NCI-H446 (cell line): ENCODE measurements at places on chromosomes 3 and 15.

DNA sequence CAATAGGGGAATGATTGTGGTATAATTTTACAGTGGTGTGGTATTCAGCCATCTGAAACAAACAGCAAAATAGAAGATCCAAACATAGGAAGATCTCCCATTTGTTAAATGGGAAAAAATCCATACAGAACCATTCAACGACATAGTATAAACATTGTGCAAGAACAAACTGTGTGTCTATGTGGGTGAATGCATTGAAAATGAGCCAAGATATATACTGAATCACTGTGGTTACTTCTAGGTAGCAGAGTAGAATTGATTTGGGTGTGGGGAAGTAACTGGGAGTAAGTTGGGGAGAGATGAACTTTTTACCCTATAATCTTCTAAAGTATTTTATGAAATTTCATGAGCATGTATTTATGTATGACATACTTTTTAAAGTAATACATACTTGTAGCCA, 123.1 kb upstream of the UMPS start:
- DNase-seq = no peak

GRCh38 chr3:27637346-27637995, 84.7 kb downstream of the EOMES start:
- DNase-seq = no peak

GRCh38 chr15:67834581-67835296, 5.1 kb downstream of the RNU6-1 start:
- no peak for DNase-seq

GRCh38 chr3:10160925-10161324, 3.8 kb upstream of the IRAK2 start:
- no peak for DNase-seq

DNA sequence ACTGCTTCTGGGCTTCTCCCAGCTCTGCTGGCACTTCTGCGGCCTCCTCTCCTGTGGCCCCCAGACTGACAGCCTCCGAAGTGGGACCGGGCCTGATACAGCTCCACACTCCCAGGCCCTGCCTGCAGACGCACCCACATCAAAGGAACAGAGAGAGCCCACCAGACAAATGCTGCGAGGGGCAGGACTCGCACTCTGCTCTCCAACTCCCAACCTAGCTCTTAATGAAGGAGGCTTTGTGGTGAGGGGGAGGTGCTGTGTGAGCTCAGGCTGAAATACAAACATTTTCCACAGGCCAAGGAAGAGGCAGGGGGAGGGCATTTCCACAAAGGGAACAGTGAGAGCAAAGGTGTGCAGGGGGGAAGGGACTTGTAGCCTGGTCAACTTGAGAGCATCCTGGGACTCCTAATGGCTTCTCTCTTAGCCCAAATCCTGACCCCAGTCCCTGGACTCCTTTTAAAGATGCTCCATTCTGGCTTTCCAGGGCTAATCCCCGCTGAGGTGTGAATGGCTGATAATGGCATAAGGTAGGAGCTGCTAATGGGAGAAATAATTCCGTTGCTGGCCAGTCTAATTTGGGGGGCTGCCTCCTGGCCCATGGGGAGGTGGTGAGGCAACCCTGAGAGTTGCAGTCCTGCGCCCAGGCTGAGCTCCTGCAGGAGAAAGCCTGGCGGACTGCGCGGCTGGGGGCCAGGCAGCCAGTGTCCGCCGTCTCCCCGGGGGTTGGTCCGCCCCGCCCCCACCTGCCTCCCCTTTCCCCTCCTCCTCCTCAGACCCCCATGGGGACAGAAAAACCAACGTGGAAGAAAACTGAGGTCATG, 9.6 kb downstream of the LINGO1 start:
- no peak for DNase-seq

DNA sequence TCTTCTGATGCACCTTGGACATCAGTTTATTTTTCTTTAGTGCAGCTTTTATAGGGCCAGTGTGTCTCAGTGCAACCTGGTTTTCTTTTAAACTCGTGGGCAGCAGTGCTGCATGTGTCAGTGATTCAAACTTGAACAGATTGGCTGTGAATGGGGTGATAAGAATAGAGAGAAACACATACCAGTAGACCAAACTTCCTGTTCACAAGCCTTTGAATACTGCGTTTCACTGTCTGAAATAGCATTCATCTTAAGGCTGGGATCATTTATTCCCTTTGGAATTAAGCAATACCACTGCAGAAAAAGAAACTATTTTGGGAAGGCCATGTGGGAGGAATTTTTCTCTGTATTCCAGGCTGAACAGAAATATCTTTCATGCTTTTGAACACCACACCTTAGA, 51.7 kb downstream of the PHLDB2 start:
- DNase-seq = no peak

- no peak for DNase-seq
Measured at GRCh38 chr3:146559388-146559787, 15.0 kb upstream of the PLSCR1 start.

GRCh38 chr15:50229336-50229735, 36.2 kb downstream of the HDC start:
- no peak for DNase-seq

DNA sequence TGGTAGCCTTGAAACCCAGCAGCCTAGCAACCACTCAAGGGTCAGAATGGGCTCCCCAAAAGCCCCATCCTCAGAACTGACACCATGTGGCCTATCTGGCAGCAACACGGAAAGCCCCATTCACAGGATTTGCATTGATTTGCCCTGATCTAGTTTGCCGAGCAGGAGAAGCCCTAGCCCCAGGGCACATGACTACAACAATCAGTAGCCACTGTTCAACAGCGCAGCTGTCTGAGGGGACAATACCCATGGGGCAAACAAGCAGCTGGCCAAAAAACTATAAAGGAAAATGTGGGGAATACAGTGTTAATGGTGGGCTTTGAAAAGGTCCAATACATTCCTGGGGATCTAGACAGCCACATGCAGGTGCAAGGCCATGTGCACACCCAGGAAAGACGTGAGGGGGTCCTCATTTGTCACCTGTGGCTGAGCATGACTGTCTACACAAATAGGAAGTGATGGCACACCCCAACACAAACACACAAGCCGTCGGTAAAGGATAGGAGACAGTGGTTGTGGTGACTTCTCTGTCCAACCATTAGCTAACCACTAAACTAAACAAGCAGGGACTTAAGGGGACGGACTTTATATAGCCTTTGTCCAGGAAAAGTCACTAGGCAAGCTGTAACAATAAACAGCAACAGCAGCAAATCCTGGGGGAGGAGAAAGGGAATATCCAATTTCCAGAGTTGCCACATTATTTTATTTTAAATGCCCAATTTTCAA, 113.7 kb downstream of the LRIG1 start:
- no peak for DNase-seq

GRCh38 chr15:89860891-89861290, 32.9 kb downstream of the AP3S2 start:
- DNase-seq = no peak

- DNase-seq = no peak
Measured at GRCh38 chr15:85583442-85583841, 203.0 kb downstream of the AKAP13 start.

DNA sequence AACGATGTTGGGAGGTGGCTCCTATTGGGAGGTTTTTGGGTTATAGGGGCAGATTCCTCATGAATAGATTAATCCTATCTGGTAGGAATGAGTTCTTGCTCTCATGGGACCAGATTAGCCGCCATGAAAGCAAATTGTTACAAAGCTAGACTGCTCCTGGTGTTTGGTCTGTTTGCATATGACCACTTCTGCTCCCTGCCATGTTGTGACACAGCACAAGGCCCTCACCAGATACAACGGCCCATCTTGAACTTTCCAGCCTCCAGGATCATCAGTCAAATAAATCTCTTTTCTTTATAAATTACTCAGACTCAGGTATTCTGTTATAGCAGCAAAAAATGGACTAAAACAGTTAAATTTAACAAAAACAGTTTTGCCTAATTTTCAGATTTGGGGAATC, 34.4 kb downstream of the TRIM42 start:
- no peak for DNase-seq

DNA sequence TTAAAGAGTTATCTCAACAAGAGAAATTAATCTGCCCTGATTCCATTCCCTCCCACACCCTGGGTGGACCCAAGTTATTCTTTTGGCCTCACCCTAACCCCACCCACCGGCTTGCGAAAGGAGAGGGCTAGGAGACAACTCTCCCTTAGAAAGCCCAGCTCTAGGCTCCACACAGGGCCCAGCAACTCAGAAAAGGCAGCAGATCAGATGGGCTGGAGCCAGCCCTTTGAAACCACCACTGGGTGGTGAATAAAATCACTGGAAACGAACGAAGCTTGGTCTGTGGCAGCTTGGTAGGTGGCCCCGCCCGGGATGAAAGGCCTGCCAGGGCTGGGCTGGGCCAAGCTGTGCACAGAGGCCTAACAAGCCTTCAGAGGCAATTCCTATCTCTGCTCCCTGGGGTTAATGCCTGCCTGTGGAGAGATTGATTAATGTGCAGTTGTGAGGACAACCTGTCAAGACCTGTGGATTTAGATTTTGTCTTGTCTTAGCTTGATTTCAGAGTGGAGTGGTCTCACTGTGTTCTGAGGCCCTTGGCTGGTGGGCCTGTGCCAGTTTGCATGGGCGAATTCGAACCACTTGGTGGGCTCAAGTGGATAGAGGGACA, 38.8 kb downstream of the BHLHE40 start:
- DNase-seq = peak; percentile 50

GRCh38 chr15:29612701-29613100, 209.6 kb downstream of the TJP1 start:
- DNase-seq = no peak

GRCh38 chr3:141292356-141293058, 60.9 kb downstream of the PXYLP1 start:
- DNase-seq = no peak

DNA sequence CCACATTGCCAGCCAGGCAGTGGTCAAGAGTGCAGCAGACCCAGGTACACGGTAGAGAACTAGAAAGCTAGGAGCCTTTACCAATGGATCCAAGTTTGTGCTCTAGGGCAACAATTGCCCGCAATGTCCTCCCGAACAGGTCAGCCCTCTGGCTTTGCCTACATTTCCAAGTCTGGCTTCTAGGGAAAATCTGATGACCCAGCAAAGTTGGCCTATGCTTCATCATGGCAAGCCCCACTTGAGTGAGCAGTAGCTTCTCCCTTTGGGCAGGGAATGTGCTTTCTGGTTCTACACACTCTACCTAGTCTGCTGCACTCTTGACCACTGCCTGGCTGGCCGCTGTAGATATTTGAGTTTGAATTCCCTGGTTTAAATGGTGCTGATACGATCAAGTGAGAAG, 361.6 kb upstream of the NR2F2 start:
- no peak for DNase-seq

GRCh38 chr15:56249092-56249491, 5.4 kb upstream of the RFX7 start:
- DNase-seq = peak; percentile 51

- no peak for DNase-seq
Measured at GRCh38 chr3:64056606-64057180, 33.4 kb upstream of the PSMD6 start.

DNA sequence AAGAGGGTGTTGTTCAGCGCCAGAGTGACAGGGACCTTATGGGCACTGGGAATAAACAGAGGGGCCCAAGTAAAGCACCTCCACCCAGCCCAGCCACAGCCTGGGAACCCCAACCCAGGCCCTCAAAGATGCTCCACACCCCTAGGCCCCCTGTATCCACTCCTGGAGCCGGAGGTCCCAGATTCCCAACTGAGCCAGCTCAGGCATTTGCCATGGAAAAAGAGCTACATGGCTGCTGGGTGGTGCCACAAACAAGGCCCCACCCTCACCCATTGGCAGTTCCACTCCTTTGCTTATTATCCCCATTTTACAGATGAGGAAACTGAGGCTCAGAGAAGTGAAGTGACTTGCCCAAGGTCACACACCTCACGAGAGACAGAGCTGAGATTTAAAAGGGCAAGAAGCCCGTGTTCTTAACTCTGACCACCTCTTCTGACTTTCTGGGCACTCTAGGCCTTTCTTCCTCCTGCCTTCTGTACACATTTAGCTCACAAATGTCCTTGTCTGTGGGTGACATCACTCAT, 16.9 kb downstream of the ANPEP start:
- no peak for DNase-seq

- no peak for DNase-seq
Measured at GRCh38 chr3:79314544-79314943, 453.3 kb downstream of the ROBO1 start.

DNA sequence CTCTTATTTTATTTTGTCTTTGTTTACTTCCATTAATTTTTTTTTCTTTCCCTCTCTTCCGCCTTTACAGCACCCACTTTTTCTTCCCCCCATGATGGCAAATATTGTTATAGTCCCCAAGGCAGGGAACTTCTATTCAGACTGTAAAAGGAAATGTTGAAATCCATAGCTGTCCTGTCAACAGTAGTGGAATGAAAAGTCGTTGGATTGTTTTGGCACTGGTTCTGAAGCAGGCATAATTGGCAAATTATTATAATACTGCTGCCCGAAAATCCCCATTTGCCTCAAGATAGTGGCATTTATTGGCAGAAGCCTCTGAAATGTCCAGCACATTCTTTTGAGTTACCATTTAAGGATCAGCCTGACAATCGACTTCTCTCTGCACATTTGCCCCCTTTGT, 150.6 kb downstream of the TPRG1 start:
- no peak for DNase-seq

- no peak for DNase-seq
Measured at GRCh38 chr3:179953993-179954870, 82.5 kb downstream of the PEX5L start.

- DNase-seq = peak; percentile 70
Measured at GRCh38 chr15:65054333-65055200, 9.4 kb downstream of the SLC51B start.

DNA sequence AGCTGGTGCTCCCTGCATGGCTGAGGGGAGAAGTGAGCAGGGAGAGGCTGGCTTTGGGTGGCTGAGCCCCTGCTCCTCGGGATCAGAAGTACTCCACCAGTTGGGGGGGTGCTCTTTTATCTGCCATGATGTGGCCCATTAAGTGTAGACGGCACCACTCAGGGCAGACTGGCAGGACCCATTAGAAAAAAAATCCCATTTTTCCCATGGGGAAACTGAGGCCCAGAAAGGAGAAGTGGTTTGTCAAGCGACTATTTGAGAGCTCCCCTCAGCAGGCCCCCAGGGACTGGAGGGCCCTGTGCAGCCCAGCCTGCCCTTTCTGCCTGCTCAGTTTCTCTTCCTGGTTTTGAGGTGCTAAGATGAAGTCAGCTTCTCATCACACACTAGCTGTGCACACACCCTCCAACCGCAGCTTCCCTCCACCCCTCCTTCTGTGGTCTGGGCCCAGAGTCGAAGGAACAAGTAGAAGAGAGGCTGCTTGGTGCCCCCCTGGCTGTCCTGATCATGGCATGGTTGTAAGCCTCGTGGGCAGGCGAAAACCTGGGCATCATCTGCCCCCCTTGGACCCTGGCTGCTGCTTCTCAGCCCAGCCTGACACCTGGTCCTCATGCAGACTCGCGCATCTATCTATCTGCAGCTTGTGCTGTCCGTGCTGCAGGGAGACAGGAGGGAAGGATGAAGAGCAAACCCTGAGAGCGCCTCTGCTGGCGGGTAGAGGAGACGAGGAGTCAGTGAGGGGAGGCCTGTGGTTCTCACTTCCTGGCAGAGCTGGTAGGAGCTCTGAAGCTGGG, 5.6 kb downstream of the CSK start:
- DNase-seq = no peak

DNA sequence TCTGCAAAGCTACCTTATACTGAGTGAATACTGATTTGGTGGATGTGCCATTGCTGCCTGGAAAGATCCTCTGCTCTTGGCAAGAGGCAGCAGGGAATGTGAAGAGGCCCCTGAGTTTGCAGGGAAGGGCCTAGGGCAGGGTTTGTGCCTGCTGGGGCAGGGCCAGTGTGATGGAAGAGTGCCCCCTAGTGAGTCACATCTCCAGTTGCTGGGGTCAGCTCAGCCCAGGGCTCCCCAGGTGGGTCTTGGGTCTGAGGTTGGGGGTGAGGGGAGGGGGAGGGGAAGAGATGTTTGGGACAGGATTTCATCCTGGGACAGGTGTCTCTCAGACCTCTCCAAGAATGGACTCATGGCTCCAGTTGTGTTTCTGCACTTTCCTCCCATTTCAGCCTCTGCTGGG, 4.1 kb upstream of the AMOTL2 start:
- DNase-seq = no peak
